Smooth muscle cell of bladder (primary cell): ENCODE measurements at places on chromosomes 6 and 20. TPM values are rescaled to one million over a fixed set of nuclear protein-coding genes. Genes with fewer than 3 reads are reported as not detected.

The KIF3B gene
- 25.5 and 35.3 TPM in 2 replicates for total RNA-seq

The HNF4A gene
- total RNA-seq: not detected in 2 replicates

The SLC22A2 gene
- total RNA-seq: not detected in 2 replicates

The BPIFB2 gene
- not detected in 2 replicates for total RNA-seq

The BTN1A1 gene
- not detected in 2 replicates for total RNA-seq

The COL12A1 gene
- total RNA-seq: 686 and 786 TPM in 2 replicates

The SLC44A4 gene
- not detected in 2 replicates for total RNA-seq

The MYB gene
- 0.09 and 0.14 TPM in 2 replicates for total RNA-seq

The SLC22A3 gene
- total RNA-seq: 0.43 and 3.0 TPM in 2 replicates

The GPX6 gene
- total RNA-seq: not detected in 2 replicates

The CENPW gene
- 6.0 and 7.8 TPM in 2 replicates for total RNA-seq

The NKX2-4 gene
- total RNA-seq: not detected in 2 replicates

The HTR1B gene
- total RNA-seq: under 0.01 TPM in 1 of 2 replicates, not detected in the other

The REV3L gene
- total RNA-seq: 71.0 and 74.7 TPM in 2 replicates
